SK-N-DZ (cell line): ENCODE measurements at places on chromosomes 16 and 17.

- DNase-seq = no peak
Observed at GRCh38 chr16:49578018-49578417, 204.4 kb downstream of the C16orf78 start.

DNA sequence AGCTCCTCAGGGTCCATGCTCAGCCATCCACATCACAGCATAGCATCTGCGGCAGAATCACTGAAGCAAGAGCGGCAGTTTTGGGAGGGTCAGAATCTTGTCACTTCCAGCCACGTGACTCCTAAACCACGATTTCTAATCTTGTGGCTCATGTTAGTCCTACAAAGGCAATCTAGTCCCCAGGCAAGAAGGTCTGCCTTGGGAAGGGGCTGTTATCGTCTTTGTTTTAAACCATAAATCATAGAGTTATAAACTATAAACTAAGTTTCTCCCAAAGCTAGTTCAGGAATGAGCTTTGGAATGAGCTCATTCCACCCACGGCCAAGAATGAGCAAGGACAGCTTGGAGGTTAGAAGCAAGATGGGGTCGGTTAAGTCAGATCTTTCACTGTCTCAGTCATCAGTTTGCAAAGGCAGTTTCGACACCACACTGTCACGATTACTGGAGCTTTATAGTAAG lies 20.8 kb upstream of the DNAH17 start:
- no peak for DNase-seq

GRCh38 chr17:9902120-9902519 lies 3.0 kb downstream of the RCVRN start:
- DNase-seq = no peak

GRCh38 chr16:88569614-88569984 lies 604 bp upstream of the ZC3H18 start:
- no peak for DNase-seq

- DNase-seq = no peak
Observed at GRCh38 chr16:23236983-23237382, 54.4 kb downstream of the SCNN1G start.

DNA sequence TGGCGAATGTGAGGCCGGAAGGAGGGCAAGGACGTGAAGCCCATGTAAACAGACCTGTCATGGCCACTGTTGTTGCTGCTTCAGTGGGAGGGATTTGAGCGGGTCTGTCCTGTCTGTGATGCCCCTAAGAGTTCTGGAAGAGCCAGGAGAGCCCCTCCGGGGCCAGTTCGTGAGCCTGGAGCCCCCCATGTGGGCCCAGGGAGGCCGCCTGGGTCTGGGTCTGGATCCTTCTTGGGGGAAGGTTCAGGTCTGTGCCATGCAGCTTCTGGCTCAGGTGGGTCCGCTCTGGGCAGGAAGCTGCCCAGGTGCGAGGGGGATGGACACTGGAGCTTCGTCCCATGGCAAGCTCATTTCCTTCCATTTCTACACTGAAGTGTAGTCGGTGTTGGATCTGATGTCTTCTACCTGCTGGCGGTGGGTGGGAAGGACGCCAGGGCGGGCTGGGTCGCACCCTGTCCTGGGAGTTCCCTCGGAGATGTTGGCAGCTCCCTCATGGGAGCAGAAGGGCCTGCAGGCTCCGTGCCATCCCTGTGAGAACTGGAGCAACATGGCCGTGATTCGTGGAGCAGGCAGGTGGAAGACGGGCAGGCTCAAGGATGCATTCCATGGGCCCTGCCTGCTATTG lies 11.2 kb upstream of the WFIKKN1 start:
- no peak for DNase-seq

- DNase-seq = peak; percentile 20
Observed at GRCh38 chr16:2960183-2961010, 3.7 kb upstream of the KREMEN2 start.

DNA sequence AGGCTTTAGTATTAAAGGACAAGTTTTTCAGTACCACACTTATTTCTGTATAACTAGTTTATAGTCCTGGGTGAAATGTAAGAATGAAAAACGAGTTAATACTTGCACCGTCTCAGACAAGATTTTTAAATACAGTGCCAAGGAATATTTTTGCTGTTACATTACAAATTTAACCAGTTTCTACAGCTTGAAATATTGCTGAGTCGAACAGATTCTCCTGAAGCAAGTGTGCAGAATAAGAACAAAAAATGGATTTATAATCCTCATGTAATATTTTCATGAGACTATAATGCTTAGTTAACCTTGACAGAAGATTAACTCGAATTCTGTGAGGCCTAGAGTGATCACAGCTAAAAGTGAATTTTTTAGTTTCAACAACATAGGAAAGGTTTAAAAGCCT lies 3.1 kb downstream of the NETO2 start:
- DNase-seq = no peak

GRCh38 chr17:52419229-52419641 lies 260.7 kb upstream of the CA10 start:
- DNase-seq = no peak

- no peak for DNase-seq
Observed at GRCh38 chr17:80861892-80862291, 129.7 kb upstream of the CHMP6 start.

DNA sequence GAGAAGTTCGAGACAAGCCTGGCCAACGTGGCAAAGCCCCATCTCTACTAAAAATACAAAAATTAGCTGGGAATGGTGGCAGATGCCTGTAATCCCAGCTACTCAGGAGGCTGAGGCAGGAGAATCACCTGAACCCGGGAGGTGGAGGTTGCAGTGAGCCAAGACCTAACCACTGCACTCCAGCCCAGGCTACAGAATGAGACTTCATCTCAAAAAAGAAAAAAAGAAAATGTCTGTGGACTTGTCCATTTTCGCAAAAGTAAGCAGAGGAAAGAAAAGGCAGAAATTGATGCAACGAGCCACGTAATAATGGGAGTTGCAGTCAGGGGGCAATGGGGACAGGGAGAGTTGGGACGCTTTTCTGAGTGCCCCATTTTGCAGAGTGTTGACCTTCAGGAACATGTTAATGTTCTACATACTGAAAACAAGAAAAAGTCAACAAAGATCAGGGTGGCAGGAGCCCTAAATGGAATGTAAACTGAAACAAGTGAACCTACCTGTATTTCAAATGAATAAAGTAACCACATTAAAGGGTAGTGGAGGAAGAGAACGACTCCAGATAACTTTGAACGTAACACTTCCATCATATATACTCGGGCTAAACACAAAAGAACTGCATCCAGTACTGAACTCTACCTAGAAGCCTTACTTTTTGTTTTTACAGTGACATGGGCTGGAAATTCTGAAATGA lies 76.4 kb downstream of the CNGB1 start:
- no peak for DNase-seq

DNA sequence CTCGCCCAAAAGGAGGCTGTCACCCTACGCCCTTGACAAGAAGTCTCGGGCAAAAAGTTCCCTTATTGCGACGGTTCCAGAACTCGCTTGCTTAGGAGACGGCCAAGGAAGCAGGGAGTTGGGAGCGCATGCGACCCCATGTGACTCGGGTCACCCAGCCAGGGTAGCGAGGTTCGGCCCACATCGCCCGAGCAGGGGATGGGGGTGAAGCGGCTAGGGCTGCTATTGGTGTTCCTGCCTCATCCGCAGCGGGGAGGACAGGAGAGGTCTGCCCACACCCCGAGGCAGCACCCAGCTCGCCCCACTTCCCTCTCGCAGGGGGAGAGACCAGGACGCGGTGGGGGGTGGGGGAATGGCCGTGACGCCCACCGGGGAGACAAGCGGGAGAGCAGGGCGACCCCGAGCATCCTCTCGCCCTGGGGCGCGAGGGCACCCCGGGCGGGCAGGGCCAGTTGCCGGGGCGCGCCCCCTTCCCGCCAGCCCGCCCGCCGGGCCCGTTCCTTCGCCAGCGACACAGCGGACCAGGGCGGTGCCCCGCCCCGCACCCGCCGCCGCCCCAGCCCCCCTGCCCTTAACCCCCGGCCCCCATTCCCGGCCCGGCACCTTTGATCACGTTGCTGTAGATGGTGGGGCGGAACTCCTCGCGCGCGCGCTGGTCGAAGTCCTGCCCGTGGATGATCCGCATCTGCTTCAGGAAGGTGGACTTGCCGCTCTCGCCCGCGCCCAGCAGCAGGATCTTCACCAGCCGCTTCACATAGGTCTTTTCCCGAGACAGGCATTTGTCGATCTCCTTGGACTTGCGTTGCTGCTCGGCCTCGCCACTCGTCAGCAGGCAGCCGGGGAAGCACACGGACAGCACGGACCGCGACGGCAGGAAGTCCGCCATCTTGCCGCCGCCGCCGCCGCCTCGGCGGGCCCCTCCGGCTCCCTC lies 567 bp downstream of the GNA13 start:
- DNase-seq = peak; percentile 30

GRCh38 chr16:48822431-48822830 lies 212.5 kb upstream of the N4BP1 start:
- no peak for DNase-seq

DNA sequence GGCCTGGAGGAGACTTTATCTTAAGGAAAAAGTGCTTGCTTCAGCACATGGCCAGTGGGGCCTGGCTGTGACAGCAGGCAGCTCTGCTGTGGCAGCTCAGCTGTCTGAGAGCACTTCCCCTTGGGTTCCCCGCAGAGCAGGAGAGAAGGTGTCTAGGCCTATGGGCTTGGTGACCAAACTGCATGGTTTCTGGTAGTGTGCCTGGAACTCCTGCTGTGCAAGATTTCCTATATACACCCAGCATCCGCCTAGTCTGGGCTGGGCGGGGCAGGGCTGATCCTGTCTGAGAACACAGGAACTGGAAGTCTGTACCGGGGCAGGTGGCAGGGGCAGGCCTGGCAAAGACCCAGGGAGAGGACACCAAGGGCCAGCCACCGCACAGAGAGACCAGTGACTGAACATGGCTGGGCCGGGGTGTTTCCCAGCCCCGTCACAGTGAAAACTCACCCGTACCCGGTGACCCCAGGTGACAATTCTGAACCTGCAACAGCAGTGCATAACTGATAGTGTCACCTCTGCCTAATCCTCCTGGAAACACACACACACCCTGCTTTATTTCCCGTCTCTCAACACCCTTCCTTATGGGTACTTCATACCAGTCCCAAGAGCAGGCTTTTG lies 39.3 kb downstream of the CHD9 start:
- no peak for DNase-seq

GRCh38 chr17:71184716-71185115 lies 936.1 kb upstream of the SOX9 start:
- DNase-seq = no peak

GRCh38 chr17:54899721-54900456 lies 763 bp upstream of the TOM1L1 start:
- DNase-seq = peak; percentile 61

GRCh38 chr17:57834146-57834741 lies 15.6 kb downstream of the MRPS23 start:
- no peak for DNase-seq
